Hematopoietic multipotent progenitor cell treated with erythropoietin and hydrocortisone succinate and interleukin-3 and kit ligand, for 17 days (in vitro differentiated cells): ENCODE measurements at places on chromosomes 5 and 9.

- DNase-seq = no peak
Measured at GRCh38 chr9:69120380-69121154, 53.5 kb upstream of the TJP2 start.

DNA sequence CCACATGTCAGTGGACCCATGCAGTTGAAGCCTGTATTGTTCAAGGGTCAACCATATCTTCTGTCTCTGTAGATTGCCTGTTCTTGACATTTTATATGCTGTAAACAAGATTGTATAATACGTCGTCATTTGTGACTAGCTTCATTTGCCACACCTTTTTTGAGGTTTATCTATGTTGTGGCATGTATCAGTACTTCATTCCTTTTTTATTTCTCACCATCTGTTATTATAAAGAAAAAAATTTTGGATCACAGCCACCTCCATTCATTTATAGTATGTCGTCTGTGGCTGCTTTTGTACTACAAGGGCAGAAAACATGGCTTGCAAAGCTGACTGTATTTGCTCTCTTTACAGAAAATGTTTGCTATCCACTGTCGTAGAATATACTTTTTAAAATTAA is 72.4 kb downstream of the TEK start:
- DNase-seq = no peak

- DNase-seq = no peak
Measured at GRCh38 chr5:150497274-150497988, 10.5 kb upstream of the NDST1 start.

DNA sequence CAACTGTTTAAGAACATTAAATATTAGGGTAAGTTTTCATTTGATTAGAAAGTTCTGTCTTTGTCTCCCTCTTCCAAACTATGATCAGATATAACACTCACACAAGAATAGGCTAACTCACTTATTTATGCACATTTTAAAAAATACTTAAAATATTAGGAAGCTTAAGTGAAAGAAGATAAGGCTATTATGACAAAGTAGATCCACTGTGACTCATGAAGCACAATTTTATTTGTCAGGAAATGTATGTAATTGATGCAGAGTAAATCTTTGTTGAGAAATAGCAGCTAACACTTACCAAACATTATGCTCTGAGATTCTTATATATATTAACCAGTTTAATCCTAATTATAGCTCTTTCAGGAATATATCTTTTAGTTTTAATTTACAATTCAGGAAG is 560.6 kb downstream of the CSNK1G3 start:
- no peak for DNase-seq

GRCh38 chr9:92617195-92617813 is 52.6 kb downstream of the IPPK start:
- no peak for DNase-seq

- no peak for DNase-seq
Measured at GRCh38 chr5:119059740-119060255, 11.1 kb upstream of the DMXL1 start.

- no peak for DNase-seq
Measured at GRCh38 chr9:110101531-110102161, 106.3 kb downstream of the C9orf152 start.

GRCh38 chr9:137369911-137370764 is 52.8 kb downstream of the EXD3 start:
- DNase-seq = no peak

- no peak for DNase-seq
Measured at GRCh38 chr5:82522897-82523296, 244.7 kb upstream of the RPS23 start.

GRCh38 chr5:136768457-136768856 is 403.1 kb upstream of the TRPC7 start:
- DNase-seq = no peak

DNA sequence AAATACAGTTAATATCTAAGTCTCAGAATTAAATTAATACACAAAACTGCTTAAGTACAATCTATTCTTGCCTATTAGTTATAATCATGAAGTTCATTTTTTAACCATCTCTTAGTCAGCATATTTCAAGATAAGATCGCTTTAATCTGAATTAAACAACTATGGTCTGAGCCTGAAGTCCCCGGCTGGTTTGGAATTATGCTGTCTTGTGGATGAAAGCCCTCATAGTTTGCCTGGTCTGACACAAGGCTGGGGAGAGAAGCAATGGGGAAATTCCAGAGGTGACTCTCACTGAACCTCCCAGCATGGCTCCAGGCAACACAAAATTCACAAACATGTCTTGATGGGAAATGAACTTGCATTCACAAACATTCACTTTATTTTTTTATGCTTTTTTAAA is 28.0 kb upstream of the GRAMD2B start:
- no peak for DNase-seq

- DNase-seq = peak; percentile 90
Measured at GRCh38 chr9:97980479-97980803, 2.7 kb upstream of the ANP32B start.

- no peak for DNase-seq
Measured at GRCh38 chr5:157571357-157571827, 4.2 kb downstream of the ADAM19 start.

- no peak for DNase-seq
Measured at GRCh38 chr5:114948363-114948762, 221.3 kb downstream of the TRIM36 start.

GRCh38 chr9:37511016-37512010 is 25.6 kb downstream of the POLR1E start:
- no peak for DNase-seq

DNA sequence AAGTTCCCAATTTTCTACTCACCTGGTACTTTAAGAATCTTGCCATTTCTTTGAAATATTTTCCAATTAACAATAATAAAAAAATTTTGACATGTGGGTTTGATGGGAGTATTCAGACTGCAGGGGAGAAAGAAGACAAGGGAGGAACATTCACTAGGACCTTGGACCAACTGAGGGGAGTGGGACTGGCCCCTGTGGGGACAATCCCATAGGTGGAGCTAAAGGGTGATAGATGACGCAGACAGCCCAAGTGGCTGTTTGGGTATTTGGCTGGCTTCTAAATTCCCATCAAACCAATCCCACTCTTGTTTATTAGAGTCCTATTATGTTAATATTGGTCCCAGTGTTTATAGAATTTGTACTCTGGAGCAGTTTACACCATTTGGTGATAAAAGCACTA is 65.3 kb downstream of the KCNN2 start:
- no peak for DNase-seq

DNA sequence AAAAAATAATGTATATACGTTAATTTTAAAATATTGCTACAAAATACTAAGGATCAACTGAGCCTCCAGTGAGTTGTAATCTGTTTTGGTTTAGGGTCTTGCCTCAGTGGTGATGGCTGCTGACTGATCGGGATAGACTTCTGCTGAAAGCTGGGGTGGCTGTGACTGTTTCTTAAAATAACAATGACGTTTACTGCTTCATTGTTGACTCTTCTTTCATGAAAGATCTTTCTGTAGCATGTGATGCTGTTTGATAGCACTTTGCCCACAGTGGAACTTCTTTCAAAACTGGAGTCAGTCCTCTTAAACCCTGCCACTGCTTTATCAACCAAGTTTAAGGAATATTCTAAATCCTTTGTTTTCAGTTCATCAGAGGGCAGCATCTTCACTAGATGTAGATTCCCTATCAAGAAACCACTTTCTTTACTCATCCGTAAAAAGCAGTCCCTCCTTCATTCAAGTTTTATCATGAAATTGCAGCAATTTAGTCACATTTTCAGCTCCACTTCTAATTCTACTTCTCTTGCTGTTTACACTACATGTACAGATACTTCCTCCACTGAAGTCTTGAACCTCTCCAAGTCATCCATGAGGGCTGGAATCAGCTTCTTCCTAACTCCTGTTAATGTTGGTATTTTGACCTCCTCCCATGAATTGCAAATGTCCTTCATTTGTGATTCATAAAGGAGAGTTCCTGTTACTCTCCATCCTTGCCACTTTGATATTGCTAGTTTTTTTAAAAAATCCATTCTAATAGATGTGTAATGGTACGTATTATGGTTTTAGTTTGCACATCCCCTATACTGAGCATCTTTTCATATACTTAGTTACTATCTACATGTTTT is 41.5 kb upstream of the PTPDC1 start:
- DNase-seq = no peak

- DNase-seq = no peak
Measured at GRCh38 chr5:39302472-39302871, 61.8 kb downstream of the C9 start.

GRCh38 chr5:111453295-111453694 is 59.0 kb downstream of the STARD4 start:
- no peak for DNase-seq

DNA sequence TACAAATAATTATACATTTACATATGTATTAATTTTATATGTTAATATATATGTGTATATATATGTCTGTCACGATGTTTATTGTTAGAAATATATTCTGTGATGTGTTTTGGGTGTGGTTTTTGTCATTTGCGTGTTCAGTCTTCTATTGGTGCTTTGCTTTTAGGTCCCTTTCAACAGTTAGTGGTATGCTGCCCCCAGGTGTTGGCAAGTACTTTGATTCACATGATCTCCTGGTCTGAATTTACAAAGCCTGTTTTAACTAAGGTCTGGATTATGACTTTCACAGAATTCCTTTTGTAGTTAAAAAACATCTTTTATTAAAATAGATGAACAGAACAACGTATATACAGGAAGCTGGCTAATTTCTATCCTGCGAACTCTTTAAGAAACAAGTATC is 271.5 kb downstream of the CCDC171 start:
- DNase-seq = no peak

- DNase-seq = no peak
Measured at GRCh38 chr5:76305775-76306174, 97.3 kb upstream of the IQGAP2 start.

DNA sequence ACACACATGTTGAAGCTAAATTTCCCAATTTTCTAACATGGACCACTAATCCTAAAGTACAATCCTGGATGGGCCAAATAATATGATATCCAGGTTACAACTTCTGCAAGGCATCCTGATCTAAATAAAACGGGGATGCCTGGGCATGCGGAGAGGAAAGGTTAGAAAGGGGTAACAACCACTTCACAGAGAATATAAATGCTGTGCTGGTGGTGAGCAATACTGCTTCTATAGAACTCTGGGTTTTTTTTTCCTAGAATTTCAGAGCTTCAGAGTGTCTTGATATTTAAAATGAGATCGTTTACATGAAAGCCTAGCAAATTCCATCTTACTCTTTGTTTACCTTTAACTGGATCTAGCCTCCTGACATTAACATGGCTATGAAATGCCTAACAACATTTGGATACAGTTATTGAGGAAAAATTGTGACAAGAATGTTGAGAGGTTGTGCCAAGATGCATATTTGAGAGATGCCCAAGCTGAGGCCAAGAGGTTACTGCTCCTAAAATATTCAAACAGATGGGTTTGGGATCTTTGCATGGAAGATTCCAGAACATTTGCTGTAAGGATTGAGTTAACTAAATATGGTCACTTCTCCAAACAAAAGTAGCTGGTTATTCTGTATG is 22.4 kb downstream of the TNFAIP8 start:
- DNase-seq = no peak

GRCh38 chr5:1772634-1773033 is 27.0 kb downstream of the MRPL36 start:
- DNase-seq = no peak

- DNase-seq = no peak
Measured at GRCh38 chr9:105043370-105043936, 115.5 kb upstream of the ABCA1 start.

DNA sequence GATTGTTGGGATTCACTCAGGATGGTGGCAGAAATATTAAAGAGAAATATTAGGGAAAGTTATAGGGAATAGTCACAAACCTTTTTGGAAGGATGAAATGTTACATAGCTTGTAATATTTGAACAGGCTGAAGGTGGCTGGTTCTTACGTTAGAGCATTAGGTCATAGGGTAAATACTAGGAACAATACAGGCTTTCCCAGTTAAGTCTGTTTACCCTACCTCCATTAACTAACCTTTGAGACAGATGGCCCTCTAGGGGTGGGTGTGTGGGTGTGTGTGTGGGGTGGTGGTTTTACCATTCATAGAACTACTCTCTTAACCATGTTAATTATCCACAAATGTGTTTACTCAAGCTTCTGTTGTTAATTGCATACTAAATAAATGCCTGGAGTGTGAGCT is 94.3 kb upstream of the STK32A start:
- no peak for DNase-seq

- no peak for DNase-seq
Measured at GRCh38 chr5:7805379-7805778, 45.6 kb downstream of the CFAP90 start.

DNA sequence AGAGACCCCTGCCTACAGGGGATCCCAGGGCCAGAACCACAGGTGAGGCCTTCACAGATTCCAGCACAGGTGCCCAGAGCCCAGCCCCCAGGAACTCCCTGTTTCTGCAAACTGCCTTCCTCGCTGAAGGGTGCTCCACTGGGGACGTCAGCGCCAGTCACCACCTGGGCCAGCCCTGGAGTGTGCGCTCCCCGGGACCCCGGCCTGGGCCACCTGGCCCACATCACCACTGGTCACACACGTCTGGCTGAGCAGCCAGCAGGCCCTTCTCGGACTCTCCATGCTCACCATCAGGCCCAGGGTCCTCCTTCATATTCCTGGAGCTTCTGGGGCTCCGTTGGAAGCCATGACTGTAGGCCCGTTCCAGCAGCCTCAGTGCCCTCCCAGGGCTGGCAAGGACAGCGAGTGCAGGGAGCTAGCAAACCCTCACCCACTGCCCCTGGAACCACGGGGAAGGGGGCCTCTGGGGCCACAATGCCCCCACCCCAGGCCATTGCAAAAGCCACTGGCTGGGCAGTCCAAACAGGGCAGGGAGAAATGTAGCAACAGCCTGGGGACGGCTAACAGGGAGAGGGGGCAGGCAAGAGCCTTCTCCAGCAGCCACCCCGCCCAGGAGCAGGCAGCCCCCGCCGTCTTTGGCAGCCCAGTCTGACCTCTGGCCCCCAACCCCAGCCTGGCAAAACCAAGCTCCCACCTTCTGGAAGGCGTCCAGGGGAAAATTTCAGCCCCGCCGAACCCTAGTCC is 1.3 kb downstream of the AGPAT2 start:
- no peak for DNase-seq

DNA sequence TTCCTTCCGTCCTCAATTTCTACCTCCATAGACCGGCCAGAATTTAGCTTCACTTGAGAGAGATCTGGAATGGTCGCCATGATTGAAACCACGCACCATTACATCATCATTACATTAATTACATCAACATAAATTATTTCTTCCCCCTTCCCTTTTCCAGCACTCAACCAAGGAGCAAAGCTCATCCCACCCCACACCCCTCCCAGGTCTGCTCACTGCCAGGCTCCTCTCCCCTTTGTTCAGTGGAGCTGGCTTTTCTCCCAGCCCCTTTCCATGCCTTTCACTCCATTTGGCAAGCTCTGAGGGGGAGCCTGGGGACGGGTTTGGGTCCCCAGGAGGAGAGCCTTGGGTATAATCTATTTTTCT is 8.4 kb downstream of the RACK1 start:
- DNase-seq = no peak

DNA sequence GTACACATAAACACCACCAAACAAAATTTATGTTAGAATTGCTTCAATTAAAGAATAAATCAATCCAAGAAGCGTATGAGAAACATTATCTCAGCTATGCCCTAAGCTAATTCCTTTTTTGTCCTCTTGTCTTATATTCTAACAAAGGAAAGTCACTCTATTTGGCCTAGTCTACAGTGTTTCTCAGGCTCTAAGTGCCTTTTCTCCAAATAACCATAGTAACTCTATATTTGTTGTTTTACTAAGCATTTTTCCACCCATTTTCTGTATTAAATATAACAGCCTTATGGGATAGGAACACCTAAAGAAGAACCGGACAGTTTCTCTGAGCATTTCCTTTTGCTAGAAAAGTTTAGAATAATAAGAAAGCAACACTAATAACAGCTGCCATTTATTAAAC is 120.1 kb upstream of the MTAP start:
- DNase-seq = no peak

- DNase-seq = no peak
Measured at GRCh38 chr5:39541920-39542319, 117.1 kb upstream of the DAB2 start.
